ENCODE measurements at places on chromosomes 3 and 15.

- no peak for DNase-seq
These were observed 181.6 kb downstream of the ROBO1 start for GRCh38 chr3:79586232-79586631.

- DNase-seq = no peak
These were observed 175.3 kb upstream of the STT3B start for GRCh38 chr3:31357451-31357850.

GRCh38 chr15:68990992-68991500, 23.4 kb upstream of the NOX5 start:
- DNase-seq = no peak

DNA sequence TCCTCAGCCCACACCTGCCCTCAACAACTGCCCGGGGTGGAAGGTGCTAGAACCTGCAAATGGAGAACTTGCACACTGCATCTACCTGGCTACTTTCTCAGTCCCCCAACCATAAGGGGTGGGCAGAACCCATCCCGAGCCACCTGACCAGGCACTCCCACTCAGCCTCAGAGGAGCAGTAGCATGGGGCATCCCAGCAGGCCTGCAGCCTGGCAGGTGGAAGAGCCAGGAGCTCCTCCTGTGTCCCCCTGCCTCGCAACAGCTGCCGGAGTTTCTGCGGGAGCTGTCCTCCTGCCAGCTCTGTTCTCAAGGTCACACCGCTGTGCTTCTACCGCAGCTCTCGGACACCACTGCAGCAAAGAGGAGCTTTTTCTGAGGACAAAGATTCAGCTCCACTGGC, 27.5 kb downstream of the RAB6B start:
- no peak for DNase-seq

DNA sequence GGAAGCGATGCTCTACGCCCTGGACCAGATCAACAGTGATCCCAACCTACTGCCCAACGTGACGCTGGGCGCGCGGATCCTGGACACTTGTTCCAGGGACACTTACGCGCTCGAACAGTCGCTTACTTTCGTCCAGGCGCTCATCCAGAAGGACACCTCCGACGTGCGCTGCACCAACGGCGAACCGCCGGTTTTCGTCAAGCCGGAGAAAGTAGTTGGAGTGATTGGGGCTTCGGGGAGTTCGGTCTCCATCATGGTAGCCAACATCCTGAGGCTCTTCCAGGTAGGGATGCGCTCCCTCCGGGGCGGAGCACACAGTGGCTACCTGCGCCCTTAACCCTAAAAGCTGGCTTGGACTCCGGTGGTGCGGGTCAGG, 698 bp downstream of the GRM7 start:
- DNase-seq = peak; percentile 80

DNA sequence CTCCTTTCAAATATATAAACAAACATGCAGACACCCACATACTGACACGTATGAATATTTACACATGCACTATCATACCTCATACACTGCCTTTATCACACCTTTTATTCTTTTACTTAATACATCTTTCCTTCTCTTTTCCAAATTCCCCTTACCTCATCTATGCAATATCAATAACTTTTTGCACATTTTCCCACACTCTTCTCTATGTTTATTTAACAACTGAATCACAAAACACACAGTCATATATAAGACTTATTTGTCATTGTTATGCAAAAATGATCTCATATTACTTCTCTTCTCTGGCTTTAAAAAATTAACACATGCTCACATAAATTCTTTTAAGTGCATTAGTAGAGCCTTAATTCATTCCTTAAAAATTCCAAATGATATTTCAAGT, 461.4 kb downstream of the DIPK2A start:
- no peak for DNase-seq

DNA sequence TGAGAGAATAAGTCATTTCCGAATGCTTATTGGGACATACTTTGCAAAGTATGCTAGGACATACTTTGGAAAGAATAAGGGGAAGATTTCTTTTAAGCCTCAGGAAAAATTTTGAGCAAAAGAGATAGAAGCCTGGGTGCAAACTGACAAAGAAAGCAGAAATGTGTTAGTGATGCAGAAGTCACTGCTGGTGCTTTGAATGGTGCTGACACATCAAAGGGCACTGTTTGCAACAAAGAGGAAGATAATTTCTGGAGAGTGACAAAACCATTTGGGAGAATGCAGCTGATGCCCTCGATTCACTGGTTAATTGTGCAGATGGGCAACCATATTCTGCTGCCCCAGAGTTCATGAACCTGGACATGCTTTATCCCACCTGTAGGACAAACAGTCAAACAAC, 11.0 kb upstream of the RAP2B start:
- DNase-seq = no peak

- no peak for DNase-seq
These were observed 100.6 kb downstream of the CYP19A1 start for GRCh38 chr15:51237816-51238215.

DNA sequence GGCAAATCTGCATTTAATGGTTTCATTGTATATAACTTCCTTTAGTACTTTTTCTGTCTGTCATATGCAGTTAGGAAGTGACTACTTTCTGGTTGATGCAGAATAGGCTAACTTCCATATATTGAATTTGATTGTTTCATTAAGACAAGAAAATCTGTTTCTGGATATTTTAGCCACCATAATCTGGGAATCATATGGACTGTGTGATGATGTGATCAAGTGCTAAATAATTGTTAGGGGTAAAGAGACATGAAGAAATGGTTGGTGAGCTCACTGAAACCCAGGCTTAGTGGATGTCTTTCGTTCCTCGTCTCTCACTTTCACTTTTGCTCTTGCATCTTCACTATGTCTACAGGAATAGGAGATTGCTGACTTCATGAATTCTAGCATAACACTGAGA, 3.5 kb upstream of the MNS1 start:
- no peak for DNase-seq

DNA sequence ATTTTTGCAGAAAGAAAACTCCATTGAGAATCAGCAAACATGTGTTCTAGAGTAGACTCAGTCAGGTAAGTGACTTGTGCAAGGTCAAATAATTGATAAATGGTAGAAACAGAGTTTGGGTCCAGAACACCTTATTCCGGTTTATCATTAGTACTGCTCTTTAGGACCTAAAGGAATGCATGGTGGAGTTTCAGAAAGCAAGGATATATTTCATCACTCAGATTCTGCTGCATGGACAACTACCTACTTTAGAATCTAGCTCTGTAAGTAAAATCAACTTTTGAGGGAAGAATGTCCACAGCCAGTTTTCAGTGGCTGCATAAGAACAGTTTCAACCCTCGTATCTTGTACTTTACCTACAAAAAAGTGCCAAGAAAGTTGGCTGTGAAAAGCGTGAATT, 43.6 kb downstream of the TIMP4 start:
- DNase-seq = no peak

DNA sequence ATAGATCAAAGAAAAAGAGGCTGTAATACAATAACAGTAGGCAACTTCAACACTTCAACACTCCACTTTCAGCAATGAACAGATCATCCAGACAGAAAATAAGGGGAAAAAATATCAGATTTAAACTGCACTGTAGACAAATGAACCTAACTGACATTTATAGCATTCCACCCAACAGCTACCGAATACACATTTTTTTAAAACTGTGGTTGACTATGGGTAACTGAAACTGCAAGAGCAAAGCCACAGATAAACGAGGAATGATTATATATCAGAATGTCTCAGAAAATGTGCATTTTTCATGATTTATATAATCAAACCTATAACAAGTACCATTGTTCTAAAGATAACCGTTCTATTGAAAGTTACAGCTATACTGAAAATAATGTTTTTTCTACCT, 514.9 kb upstream of the DPPA4 start:
- no peak for DNase-seq

DNA sequence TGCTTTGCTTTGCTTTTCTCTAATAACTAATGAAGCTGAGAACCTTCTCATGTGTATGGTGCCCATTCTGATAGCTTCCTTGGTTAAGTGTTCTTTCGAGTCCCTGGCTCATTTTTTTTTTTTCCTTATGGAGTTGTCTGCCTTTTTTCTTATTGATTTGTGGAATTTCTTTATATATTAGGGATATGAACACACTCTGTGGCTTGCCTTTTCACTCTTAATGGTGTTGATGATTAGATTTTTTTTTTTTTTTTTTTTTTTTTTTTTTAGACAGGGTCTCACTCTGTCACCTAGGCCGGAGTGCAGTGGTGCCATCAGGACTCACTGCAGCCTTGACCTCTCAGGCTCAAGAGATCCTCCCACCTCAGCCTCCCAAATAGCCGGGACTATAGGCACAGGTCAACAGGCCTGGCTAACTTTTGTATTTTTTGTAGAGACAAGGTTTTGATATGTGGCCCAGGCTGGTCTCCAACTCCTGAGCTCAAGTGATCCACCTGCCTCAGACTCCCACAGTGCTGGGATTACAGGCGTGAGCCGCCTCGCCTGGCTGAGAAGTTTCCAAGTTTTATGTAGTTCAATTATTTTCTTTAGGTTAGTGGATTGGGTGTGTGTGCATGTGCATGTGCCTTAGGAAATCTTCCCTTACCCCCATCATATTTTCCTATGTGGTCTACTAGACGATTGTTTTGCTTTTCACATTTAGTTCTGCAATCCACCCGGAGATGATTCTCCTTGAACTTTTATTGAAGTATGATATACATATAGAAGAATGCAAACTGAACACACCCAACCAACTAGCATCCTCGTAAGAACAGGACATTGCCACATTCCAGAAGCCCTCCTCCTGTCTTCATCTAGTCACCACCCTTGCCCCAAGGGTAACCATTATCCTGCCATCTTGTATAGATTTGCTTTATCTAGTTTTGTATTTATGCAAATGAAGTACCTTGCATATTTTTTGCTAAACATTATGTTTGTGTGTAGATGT, 1.7 kb upstream of the SNRPA1 start:
- no peak for DNase-seq

GRCh38 chr3:174907027-174907426, 47.9 kb downstream of the NAALADL2 start:
- no peak for DNase-seq

GRCh38 chr3:101509811-101510210, 3.2 kb downstream of the SENP7 start:
- no peak for DNase-seq

DNA sequence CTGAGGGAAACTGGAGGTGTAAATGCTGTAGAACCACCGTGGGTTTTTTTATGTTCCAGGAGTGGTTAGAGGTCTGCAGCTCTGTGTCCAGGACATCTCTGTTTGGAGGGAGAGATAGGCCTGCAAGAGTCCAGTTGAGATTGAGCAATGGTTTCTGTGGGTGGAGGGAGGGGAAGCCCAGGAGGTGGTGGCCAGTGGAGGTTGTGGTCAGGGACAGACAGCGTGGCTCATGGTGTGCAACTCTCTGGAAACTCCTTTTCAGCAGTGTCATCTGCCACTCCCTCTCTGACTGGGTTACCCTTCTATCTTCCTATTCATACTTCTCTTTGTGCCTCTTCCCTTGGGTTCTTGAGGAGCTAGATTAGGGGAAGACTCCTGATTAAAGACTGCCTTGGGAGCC, 9.6 kb downstream of the XCR1 start:
- DNase-seq = no peak

GRCh38 chr3:182784542-182784941, 8.8 kb upstream of the ATP11B start:
- no peak for DNase-seq

GRCh38 chr3:52313774-52314188, 2.3 kb upstream of the DNAH1 start:
- DNase-seq = no peak

DNA sequence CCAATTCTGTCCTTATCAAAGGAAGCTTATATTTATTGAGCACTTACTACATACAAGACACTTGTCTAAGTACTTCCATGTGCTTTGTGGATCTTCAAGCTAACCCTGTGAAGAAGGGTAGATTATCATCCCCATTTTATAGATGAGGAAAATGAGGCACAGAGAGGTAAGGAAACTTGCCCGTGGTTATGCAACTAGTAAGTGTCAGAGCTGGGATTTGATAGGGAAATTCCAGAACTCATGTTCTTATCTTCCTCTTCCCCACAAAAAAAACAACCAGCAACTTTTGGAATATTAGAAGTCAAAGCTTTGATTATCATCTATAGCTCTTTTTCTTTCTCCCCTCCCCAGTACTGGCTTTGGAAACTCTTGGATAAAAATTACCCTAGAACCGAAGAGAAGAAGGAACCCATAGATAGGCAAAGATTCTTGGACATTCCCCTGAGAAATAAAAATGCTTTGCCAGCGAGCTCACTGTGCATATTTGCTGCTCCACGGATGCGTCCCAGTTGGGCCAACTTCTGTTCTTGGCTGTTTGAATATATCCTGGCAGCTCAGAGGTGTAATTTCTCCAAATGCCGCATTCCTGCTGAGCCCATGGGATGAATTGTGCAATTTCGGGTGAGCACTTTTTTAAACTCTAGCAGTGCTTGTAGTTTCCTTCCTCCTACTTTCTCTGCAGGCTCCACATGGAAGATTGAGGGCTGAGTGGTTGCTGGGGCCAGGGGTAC, 591.5 kb upstream of the CFAP20DC start:
- peak; percentile 17 for DNase-seq

- DNase-seq = peak; percentile 67
These were observed 31.2 kb downstream of the CD276 start for GRCh38 chr15:73715417-73715816.

- DNase-seq = no peak
These were observed 289.7 kb upstream of the MCTP2 start for GRCh38 chr15:93941697-93942096.

- peak; percentile 92 for DNase-seq
These were observed 984 bp downstream of the RNU6-1 start for GRCh38 chr15:67838789-67839332.

DNA sequence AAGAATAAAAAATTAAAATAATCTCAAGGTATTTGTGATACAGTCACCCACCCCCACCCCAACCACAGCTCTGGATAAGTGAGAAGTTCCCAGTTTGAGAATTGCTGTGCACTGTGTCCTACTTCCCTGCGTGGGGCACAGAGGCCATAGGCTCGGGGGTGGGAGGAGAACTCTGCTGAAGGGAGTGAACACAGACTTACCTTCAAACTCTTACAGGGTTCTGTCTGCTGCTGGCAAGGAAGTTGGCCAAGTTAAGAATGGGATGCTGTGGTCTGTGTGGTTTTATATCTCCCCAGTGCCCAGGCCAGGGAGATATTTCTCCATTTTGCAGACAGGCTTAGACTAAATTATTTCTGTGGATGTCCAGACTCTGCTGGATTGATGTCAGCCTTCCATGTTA, 37.6 kb downstream of the SPTSSB start:
- DNase-seq = no peak

DNA sequence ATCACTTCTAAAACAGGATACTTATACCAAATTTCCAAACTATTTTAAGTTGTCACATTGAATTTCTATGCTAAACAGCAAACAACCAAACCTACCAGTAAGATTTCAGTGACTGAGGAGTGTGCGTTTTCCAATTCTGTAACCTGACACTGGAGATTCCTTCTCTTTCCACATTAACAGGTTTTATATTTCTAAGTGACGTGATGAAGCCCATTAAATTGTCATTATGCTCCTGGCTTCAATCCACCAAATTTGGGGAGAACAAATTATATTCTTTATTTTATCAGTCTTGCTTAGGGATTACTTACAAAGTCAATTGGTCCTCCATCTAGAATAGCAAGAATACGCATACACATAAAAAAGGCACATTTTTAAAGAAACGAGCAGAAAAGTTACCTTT, 764.8 kb upstream of the NR2F2 start:
- no peak for DNase-seq

GRCh38 chr3:143825513-143825912, 22.8 kb downstream of the SLC9A9 start:
- no peak for DNase-seq

GRCh38 chr15:72203507-72203837, 5.9 kb upstream of the GRAMD2A start:
- peak; percentile 91 for DNase-seq

All from posterior cingulate gyrus (tissue), 11 donors.